ENCODE measurements at places on chromosomes 2 and 18.

DNA sequence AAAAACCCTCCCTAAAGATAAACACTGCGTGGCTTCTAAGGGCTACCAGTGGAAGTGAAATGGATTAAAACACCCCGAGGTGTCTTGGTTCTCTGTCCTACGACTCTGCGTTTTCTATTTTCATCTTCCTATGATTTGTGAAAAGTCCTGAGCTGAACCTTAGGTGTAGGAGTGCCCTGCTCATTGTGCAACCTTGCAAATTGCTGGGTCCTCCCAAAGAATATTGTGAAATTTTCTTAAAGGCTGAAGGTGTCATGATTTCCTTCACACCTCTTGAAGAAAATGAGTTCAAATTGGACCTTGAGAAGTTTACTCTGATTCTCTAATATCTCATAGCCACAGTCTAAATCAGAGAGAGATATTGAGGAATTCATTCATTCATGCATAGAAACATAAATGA, 1.8 kb upstream of the SLC19A3 start:
- no peak for DNase-seq

GRCh38 chr2:57864926-57865325, 181.7 kb upstream of the VRK2 start:
- DNase-seq, result no peak

- no peak for DNase-seq
These were observed 560.3 kb downstream of the ARHGAP15 start for GRCh38 chr2:143689541-143689940.

DNA sequence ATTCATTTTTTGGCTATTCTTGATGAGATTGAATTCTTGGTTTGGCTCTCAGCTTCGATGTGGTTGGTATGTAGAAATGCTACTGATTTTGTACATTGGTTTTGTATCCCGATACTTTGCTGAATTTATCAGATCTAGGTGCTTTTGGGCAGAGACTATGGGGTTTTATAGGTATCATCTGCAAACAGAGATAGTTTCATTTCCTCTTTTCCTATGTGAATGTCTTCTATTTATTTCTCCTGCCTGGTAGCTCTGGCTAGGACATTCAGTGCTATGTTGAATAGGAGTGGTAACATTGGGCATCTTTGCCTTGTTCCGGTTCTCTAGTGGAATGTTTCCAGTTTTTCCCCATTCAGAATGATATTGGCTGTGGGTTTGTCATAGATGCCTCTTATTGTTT, 5.5 kb upstream of the TACR1 start:
- no peak for DNase-seq

DNA sequence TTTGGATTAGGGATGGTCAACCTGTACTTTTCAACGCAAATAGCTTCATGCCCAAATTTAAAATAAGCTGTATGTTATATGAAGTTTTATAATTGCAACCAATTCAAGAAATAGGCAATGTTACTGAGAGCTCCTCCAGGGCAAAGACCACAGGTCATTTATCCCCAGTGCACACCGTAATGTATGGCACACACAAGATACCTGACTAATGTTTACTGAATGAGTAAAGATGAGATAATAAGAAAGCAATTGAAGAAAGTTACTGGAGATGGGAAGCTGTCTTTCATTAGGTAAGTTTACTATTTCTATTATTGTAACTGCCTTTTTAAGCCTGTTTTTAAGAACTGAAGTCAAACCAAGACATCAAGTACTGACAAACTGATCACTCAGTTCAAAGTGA, 184.5 kb upstream of the VRK2 start:
- no peak for DNase-seq

GRCh38 chr2:179646862-179647587, 214.4 kb downstream of the ZNF385B start:
- DNase-seq, result no peak

DNA sequence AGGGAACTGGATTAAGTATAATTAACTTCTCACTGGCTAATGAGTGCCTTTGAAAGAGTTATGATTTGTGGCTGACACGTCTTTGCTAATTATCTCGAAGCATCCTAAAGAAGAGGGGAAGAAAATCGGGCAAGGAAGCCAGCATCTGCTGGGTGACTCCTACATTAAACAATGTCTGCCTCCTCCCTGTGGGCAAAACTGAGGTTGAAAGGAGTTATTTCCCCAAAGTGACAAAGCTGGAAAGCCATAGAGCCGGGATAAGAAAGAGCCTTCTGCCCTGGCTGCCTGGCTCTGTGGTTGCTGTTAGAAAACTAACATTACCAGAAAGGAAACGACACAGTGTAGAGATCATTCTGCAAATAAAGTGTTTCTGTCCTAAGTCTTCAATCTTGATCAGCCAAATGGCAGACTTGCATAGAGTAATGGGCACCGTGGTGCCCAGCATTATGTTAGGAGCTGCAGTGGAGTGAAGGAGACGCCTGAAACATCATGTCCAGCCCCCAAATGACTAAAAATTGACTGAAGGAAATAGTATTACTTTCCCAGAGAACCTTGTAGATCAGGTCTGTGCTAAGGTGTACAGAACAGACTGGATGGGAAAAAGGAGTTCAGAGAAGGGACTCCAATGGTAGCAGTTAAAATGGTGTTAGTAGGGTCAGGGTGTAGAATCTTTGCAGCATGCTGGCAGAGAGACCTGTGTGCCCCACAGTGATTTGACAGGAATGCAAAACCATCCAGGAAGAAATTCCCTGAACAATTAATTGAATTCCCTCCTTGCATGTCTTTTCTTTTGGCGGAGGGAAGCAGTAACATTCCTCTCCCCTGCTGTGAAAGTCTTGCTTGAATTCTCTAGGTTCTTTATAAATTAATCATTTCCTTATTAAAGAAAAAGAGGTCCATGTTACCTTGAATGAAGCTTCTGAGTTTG, 44.4 kb downstream of the ALPK2 start:
- DNase-seq, result no peak

GRCh38 chr2:136065907-136066306, 52.0 kb downstream of the CXCR4 start:
- DNase-seq, result no peak

DNA sequence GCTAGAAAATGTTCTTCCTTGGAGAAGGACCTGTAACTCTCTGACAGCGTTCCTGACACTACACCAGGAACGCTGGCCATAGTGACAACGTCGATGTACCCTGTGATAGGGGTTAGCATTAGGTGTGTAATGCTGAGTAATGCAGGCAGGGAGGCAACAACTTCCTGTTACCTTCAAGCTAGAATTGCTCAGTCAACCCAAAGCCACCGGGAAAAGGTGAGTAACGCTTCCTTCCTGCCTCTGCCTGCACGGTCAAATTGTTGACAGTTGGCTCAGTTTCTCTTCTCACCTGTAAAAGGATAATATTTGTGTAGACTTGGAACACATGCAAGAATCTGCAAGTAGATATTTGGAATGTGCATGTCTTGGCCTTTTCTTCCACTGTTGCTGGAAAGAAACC, 12.7 kb downstream of the FAM110C start:
- no peak for DNase-seq

DNA sequence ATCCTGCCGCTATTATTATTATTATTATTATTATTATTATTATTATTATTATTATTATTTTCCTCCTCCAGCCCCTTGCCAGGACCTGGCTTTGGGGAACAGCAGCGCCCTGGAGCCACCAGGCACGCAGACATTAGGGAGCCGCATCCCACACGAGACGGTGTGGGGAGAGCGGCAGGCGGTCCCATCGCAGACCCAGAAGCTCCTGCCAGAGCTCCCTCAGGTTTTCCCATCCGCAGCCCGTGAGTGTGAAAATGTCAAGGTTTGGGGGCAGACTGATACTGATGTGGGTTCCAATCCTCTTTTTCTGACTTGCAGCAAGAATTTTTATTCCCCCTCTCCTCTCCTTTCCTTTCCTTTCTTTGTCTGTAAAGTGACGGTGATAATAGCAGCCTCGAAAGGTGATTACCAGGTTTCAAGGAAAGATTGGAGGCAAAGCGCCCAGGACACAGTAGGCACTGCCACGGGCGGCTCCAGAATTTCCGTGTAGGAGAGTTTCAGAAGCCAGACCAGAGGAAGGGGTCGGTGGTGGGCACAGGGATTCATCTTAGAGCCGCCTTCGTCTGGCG, 816 bp downstream of the SCTR start:
- DNase-seq, result no peak

DNA sequence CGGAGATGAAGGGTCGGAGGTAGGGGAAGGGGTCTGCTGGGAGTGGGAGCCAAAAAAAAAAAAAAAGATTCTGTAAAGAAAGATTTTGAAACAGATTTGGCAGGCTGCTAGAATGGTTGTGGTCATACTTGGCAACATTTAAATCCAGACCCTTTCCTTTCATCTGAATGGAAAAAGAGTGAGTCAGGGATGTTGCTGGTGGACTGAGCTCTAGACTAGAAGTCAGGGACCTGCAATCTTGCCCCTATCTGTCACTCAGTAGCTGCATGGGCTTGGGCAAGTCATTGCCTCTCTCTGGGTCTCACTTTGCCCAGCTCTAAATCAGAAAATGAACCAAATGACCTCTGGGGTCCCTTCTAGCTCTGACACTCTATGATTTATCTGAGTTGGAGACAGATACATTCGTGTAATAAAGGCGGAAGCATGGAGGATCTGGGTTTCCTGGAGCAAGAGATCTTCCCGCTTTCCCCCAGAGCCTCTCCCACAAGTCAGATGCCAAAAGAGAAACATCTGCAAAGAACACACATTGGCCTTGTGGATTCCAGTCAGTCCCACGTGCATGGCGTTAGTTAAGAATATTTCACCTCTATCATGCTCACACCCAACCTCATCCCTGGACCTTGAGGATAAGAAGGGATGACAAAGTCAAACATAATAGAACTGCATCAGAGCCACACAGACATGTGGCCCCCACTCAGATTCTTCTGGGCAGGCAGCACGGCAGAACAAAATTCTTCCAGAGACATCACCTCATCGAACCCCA, 58.5 kb downstream of the ADD2 start:
- DNase-seq, result no peak

DNA sequence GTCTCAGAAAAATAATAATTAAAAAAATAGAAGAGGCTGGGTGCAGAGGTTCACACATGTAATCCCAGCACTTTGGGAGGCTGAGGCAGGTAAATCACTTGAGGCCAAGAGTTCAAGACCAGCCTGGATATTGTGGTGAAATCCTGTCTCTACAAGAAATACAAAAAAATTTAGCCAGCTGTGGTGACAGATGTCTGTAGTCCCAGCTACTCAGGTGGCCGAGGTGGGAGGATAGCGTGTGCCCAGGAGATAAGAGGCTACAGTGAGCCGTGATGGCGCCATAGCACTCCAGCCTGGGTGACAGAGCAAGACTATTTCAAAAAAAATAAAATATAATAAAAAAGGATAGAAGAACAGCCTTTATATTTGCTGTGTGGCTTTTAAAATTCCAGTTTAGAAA, 35.9 kb downstream of the SMC6 start:
- DNase-seq, result no peak

GRCh38 chr2:206856513-206856912, 82.8 kb upstream of the CPO start:
- no peak for DNase-seq

Measured in lower lobe of right lung (tissue), 2 donors.